ENCODE measurements at places on chromosomes 2 and 18.

- no peak for DNase-seq
Observed at GRCh38 chr2:40872580-40872979, 420.7 kb upstream of the SLC8A1 start.

GRCh38 chr2:79758042-79758441 lies 245.2 kb downstream of the CTNNA2 start:
- DNase-seq: no peak

GRCh38 chr2:61218817-61219170 lies 56.8 kb downstream of the C2orf74 start:
- DNase-seq: no peak

GRCh38 chr2:132923787-132924186 lies 253.8 kb upstream of the LYPD1 start:
- DNase-seq: no peak
